ENCODE measurements at places on chromosomes 13 and 19.
A peak's percentile ranks its signal among the peaks of the same experiment; 100 is the strongest.

DNA sequence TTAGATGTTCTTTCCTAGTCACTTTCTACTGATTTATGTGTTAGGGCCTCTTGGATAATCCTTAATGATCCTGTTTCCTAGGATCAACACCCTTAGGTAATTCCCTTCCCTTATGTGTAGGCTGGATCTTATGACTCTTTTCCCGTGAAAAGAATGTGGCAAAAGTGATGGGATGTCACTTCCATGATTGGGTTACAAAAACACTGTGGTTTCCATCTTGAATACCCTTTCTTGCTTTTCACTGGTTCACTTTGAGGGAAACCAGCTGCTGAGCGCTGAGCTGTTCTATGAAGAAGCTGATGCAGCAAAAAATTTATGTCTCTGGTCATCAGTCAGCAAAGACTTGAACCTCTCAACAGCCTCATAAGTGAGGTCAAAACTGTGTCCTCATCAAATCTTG is 609.4 kb downstream of the OLFM4 start:
- no peaks in the 10 kb centered on the region for H3K27me3 ChIP-seq
- no peak for DNase-seq
- H3K4me3 ChIP-seq, result no peak overlapping the region
- no peaks in the 10 kb centered on the region for H3K36me3 ChIP-seq

DNA sequence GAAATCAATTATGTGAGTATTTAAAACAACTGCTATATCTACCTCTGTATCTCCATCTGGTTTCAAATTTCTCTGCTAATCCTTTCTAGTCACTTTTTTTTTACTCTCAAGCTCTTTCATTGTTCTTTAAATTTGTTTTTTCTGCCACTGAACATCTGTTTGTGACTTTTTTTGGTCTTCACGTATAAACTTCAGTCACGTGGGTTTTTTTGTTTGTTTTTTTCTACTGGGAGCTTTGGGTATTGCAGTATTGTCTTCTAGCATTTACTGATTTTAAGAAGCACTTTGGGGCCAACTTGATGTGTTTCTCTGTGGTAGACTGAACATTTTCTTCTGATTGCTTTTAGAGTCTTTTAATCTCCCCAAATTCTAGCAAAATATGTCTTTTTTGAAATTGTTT is 262.6 kb upstream of the RXFP2 start:
- no peaks in the 10 kb centered on the region for H3K4me1 ChIP-seq
- H3K27ac ChIP-seq, result no peak overlapping the region
- H3K27me3 ChIP-seq, result no peaks in the 10 kb centered on the region

DNA sequence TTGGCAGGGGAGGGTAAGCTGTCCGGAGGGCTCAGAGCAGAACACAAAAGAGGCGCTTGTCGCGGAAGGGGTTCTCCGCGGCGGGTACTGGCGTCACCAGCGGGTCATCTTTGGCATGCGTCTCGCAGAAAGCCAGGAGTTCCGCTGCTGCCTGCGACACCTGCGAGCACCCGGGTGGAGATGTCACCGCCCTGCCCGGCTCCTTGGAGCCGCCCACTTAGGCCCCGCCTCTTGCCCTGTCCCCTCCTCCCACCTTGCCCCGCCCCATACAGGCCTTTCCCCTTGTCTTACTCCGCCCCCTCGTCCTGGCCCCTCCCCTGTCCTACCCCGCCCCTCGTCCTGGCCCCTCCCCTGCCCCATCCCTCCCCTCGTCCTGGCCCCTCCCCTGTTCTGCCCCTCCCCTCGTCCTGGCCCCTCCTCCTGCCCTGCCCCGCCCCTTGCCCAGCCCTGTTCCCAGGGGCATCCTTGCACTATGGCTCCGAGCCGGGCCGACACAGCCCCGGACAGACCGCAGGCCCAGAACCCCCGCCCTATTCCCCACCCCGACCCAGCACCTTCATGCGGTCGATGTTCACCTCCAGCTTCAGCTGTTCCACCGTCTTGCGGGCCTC is 1.9 kb downstream of the GNG8 start:
- peak; percentile 91 for DNase-seq
- peaks cover 13% of the 10 kb centered on the region for H3K4me1 ChIP-seq
- H3K27me3 ChIP-seq, result no peaks in the 10 kb centered on the region
- no peaks in the 10 kb centered on the region for H3K36me3 ChIP-seq

GRCh38 chr19:10805758-10806247 is 30.2 kb downstream of the TMED1 start:
- no peaks in the 10 kb centered on the region for H3K4me1 ChIP-seq
- no peak for DNase-seq
- H3K36me3 ChIP-seq, result peaks cover 79% of the 10 kb centered on the region

DNA sequence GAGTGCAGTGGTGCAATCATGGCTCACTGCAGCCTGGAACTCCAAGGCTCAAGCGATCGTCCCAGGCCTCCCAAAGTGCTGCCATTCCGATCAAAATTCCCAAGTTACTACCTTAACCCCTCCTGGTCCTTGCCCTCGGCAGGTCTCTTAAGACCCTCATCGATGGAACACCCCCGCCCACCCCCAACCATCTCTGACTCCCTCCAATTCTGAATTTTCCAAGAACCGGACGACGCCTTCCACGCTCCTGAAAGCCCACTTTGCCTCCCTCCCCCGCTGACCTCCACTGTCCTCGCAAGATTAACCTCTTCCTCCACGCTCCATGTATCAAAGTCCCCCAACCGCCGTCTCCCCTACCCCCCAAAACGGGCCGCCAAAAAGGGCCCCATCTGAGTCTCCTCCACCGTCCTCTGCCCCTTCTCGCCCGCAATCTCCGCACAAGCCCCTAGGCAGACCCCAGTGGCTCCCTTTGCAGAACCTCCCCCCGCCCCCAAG is 539 bp downstream of the DAPK3 start:
- H3K4me3 ChIP-seq, result peak overlapping the region; percentile 78
- DNase-seq, result no peak
- peaks cover 29% of the 10 kb centered on the region for H3K4me1 ChIP-seq
- peaks cover 27% of the 10 kb centered on the region for H3K36me3 ChIP-seq
- no peaks in the 10 kb centered on the region for H3K27me3 ChIP-seq

- DNase-seq, result no peak
- H3K36me3 ChIP-seq, result no peaks in the 10 kb centered on the region
- H3K27ac ChIP-seq, result no peak overlapping the region
- no peak overlapping the region for H3K4me3 ChIP-seq
- no peaks in the 10 kb centered on the region for H3K4me1 ChIP-seq
- H3K27me3 ChIP-seq, result no peaks in the 10 kb centered on the region
Observed at GRCh38 chr13:110133425-110134235, 173.3 kb downstream of the COL4A1 start.

- no peak for DNase-seq
- H3K4me1 ChIP-seq, result no peaks in the 10 kb centered on the region
- H3K27ac ChIP-seq, result no peak overlapping the region
Observed at GRCh38 chr13:113802090-113802531, 43.1 kb downstream of the TMEM255B start.

GRCh38 chr19:47550129-47550528 is 22.8 kb downstream of the ZNF541 start:
- no peaks in the 10 kb centered on the region for H3K36me3 ChIP-seq
- DNase-seq, result no peak
- peaks cover 4% of the 10 kb centered on the region for H3K4me1 ChIP-seq
- no peak overlapping the region for H3K4me3 ChIP-seq
- no peak overlapping the region for H3K27ac ChIP-seq
- H3K27me3 ChIP-seq, result no peaks in the 10 kb centered on the region

DNA sequence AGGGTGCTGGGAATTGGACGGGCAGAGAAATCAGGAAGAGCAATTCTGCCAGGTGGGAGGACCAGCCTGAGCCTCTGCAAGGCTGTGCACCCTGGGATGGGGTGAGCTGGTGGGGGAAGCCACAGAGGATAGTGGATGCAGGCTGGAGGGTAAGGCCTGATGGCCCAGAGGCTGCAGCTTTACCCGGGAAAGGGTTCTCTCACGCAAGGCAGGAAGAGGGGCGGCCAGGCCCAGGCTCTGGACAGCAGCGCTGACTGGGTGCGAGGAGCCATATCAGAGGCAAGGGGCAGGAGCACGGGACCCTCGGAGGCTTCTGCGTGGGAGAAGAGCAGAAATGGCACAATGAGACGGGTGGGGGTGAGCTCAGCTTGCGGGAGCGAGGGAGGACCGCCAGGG is 104.6 kb downstream of the SOX1 start:
- no peaks in the 10 kb centered on the region for H3K36me3 ChIP-seq
- no peaks in the 10 kb centered on the region for H3K27me3 ChIP-seq
- no peaks in the 10 kb centered on the region for H3K4me1 ChIP-seq

GRCh38 chr19:35462476-35462953 is 14.5 kb downstream of the FFAR2 start:
- no peak overlapping the region for H3K27ac ChIP-seq
- no peak for DNase-seq
- no peaks in the 10 kb centered on the region for H3K4me1 ChIP-seq
- H3K36me3 ChIP-seq, result no peaks in the 10 kb centered on the region
- no peaks in the 10 kb centered on the region for H3K27me3 ChIP-seq

GRCh38 chr13:51585696-51586095 is 1.4 kb downstream of the WDFY2 start:
- no peaks in the 10 kb centered on the region for H3K36me3 ChIP-seq
- no peaks in the 10 kb centered on the region for H3K27me3 ChIP-seq
- peak overlapping the region; percentile 79 for H3K4me3 ChIP-seq
- no peaks in the 10 kb centered on the region for H3K4me1 ChIP-seq

DNA sequence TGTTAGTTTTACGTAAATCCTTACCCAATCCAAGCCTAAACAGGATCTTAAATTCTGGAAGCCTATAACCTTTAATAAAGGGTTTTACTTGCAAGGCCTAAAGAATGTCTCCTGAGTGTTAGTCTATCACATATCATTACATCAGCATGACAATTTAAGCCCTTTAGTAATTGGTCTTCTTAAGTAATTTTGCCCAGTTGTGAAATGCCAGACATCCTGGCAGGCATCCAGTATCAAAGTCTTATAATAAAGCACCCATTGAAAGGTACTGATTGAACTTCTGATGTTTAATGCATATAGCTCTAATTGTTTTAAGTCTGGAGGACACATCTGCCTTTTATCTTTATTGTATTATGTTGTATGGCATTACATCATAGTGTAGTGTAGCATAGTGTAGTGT is 1078.9 kb downstream of the SLITRK1 start:
- no peaks in the 10 kb centered on the region for H3K36me3 ChIP-seq
- H3K27me3 ChIP-seq, result no peaks in the 10 kb centered on the region
- H3K27ac ChIP-seq, result no peak overlapping the region
- H3K4me3 ChIP-seq, result no peak overlapping the region
- H3K4me1 ChIP-seq, result no peaks in the 10 kb centered on the region

DNA sequence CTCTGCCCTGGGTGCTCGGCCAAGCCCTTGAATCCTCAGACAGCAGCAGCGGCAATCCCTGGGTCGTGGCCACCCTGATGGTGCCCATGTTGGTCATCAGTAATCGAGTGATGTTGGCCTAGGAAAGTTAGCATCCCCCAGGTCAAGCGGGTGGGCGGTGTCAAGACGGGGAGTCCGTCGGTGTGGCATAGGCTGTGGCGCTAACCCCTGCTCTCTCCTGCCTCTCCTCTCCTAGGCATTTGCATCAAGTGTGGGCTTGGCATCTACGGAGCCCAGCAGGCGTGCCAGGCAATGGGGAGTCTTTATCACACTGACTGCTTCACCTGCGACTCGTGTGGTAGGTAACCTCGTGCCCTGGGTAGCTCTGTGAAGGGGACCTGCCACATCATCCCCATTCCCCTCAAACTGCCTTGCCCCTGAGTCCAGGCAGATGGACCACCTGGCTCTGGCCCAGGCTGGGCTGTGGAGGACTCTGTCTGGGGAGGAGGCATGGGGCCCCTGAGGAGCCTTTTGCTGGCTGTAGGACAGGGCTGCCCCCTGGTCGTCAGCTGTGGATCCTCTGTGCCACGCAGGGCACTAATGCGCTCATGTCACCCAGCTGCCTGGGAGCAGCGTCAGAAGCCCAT is 8.7 kb downstream of the WTIP start:
- H3K36me3 ChIP-seq, result peaks cover 24% of the 10 kb centered on the region
- DNase-seq, result no peak
- no peaks in the 10 kb centered on the region for H3K27me3 ChIP-seq

DNA sequence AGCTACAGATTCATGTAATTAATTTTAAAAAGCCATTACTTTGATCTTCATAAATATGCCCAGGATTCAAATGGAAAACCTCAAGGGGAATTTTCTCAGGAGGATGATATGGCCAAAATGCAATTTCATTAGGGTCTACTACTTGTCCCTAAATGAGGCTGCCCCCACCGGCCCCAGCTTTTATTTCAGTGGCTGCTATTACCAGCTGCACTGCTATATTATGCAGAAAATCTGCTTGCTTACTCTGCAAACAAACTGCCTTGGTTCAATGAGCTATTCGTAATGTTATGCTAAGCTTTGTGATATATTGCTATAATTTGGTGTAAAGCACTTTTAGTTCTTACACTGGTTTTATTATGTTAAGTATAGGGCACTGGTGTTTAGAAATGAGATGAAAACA is 137.3 kb upstream of the TMTC4 start:
- H3K4me3 ChIP-seq, result no peak overlapping the region
- no peaks in the 10 kb centered on the region for H3K4me1 ChIP-seq
- no peak for DNase-seq
- H3K27me3 ChIP-seq, result no peaks in the 10 kb centered on the region
- H3K36me3 ChIP-seq, result no peaks in the 10 kb centered on the region

DNA sequence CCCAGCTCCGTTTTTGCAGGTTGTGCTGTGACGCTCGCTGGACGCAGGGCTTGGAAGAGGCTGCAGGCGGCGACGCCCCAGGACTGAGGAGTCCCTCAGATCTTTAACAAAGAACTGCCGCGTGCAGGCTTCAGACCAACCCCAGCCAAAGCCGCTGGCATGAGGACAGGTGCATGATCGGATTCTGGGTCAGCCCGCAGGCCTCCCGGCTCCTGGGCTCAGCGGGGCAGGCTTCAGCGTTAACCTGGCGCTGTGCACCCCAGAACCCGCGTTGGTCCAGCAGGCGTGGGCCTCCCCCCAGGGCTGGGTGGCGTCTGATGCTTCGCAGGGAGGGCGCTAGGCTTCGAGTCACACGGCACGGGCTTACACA is 920 bp upstream of the TIMM13 start:
- peaks cover 25% of the 10 kb centered on the region for H3K4me1 ChIP-seq
- DNase-seq, result no peak
- H3K27ac ChIP-seq, result peak overlapping the region; percentile 95
- no peaks in the 10 kb centered on the region for H3K27me3 ChIP-seq
- peaks cover 6% of the 10 kb centered on the region for H3K36me3 ChIP-seq

DNA sequence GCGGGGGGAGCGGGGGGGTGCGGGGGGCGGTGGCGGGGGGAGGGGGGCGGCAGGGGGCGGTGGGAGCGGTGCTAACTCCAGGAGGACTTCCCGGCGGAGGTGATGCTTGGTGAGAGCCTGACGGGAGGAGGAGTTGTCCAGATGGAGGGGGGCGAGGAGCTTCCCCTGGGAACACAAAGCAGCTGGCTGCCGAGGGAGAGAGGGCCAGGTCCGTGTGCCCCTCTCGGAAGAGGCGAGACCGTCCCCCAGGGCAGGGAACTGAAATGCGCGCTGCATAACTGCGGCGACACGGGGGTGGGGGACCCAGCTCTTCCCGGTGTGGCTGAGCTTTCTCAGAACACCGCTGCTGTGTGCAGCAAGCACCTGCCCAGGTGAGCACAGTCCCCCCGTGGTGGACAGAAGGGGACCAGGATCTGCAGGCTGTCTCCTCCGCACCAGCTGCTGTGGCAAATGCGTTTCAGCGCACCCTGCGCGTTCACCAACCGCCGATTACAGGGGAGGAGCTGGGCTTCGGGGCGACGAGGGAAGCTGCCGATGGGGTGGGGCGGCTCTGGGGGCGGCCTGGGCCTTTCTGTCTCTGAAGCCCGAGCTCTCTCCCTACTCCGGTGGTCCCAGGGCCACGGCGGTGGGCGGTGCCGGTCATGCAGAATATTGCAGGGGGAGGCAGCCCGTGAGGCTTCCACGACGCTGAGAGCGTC is 54.7 kb upstream of the F7 start:
- H3K36me3 ChIP-seq, result no peaks in the 10 kb centered on the region
- no peak overlapping the region for H3K4me3 ChIP-seq
- no peaks in the 10 kb centered on the region for H3K27me3 ChIP-seq
- no peak for DNase-seq
- no peaks in the 10 kb centered on the region for H3K4me1 ChIP-seq
- H3K27ac ChIP-seq, result no peak overlapping the region
